GM12892 (cell line): ENCODE measurements at places on chromosomes 6 and 20.

DNA sequence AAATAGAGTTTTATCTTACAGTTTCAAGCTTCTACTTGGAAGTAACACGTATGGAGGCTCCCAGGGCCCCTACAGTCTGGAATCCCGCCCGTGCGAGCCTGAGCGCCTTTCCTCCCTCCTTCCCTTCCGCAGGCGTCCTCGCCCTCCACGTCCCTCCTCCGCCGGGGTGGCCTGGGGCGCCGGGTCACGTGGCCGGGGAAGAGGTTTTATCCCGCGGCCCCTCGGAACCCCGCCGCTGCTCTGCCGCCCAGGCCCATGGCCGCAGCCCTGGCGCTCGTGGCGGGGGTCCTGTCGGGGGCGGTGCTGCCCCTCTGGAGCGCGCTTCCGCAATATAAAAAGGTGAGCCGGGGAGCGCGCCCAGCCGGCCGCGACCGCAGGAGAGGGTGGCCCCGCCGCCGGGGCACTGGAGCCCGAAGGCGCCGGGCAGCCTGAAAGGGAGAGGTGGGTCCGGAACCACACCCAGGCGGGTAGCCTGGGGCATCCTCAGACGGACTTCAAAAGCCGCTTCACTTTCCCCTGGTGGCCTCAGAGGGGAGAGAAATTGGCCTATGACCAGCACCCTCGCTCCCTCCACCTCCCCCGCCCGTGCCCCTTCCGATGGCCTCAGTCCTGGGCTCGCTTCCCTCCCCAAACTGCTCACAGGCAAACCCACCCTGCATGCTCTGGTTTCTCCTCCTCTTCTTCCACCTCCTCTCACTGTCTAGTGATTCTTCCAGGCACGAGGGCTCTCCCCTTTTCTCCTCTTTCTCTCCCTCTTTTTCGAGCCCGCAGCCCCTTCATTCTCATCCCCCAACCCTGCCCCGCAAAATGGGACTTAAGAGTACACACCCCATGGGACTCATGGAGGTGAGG is at the start of gene CLPSL2:
Gene CLPSL2, plus strand, starts transcription at position 235 of the 852 bp plus-strand sequence. Its CDS starts 21 bp downstream, at position 256.
- no peak for DNase-seq

DNA sequence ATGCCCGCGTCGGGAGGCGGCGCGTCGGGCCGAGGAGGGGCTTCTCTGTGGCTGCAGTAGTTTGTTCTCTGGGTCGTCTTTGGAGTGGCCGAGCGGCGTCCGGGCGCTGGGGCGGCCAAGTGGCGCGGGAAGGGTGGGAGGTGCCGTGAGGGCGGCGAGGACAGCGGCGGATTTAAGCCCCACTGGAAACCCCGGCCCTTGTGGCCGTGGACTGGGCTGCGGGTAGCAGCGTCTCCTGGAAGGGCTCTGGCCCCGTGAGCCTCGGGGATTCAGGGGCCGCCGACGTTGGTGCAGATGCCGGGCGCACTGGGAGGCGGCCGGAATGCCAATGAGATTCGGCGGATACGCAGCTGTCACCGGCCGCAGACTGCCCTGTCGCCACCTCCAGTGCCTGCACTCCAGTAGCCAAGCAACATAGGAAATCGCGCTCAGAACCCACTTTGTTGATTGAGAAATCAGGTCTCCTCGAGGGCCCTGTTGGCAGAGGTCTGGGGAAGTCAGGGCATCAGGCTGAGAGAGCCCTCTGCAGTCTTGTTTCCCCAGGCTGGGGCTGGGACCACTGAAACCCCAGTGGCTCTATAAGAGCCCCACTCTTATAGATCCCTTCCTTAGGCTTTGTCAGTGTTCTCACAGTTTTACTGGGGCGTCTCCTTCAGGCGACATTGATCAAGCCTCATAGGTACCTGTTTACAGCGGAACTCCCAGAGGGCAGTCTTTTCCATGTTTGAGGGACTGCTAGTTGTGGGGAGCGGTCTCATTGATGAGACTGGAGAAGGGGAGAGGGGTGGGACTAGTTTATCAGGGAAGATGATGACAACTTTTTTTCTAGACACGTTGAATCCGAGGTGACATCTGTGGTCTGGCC is 642 bp downstream of the GZF1 start:
- peak; percentile 41 for DNase-seq

GRCh38 chr6:73078908-73079610 is 146.2 kb downstream of the KHDC1L start:
- DNase-seq, result no peak

- no peak for DNase-seq
These were observed 1.4 kb downstream of the SYNGAP1 start for GRCh38 chr6:33421344-33421643.

GRCh38 chr20:41615676-41616075 is 2.5 kb downstream of the CHD6 start:
- no peak for DNase-seq

GRCh38 chr6:12990162-12990561 is 273.6 kb downstream of the PHACTR1 start:
- no peak for DNase-seq

GRCh38 chr6:108423982-108424705 is 129.3 kb downstream of the AFG1L start:
- DNase-seq, result no peak

DNA sequence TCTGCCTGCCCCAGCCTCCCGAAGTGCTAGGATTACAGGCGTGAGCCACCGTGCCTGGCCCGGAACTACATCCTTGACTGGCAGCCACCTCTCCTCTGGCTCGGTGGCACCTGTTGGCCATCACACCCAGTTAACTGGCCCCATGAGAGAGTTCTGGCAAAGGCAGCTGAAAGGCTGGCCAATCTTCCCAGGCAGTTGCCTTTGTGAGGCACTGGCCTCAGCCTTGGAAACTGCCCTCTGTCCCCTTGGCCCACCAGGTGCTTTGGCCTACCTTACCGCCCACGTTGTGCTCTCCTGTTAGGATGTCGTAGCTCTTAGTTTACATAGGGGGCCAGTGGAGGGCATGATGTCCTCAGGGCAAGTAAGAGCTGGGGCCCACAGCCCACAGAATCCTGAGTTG is 9.6 kb upstream of the MANBAL start:
- DNase-seq, result no peak

- no peak for DNase-seq
These were observed 224.8 kb downstream of the SYNDIG1 start for GRCh38 chr20:24694157-24694726.

GRCh38 chr20:61779176-61779965 is 286.3 kb downstream of the TAF4 start:
- no peak for DNase-seq

DNA sequence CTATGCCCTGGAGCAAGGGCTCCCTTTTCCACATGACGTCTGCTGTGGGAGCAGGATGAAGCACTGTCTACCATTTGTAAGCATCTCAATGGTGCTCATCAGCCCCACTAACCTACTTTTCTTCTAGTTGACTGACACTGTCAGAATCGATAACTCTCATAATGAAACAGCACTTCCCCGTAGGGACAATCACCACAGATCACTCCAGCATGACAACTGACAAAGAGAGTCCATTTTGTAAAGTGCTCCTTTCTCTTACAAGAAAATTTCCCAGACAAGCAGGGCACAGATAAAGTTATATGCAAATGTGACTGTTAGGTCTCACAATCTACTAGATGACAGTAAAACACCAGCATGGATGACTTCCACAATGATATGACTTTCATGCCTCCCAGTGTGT is 46.4 kb downstream of the HEBP2 start:
- no peak for DNase-seq

- DNase-seq, result no peak
These were observed 326.6 kb upstream of the RNF24 start for GRCh38 chr20:4341804-4342485.

- no peak for DNase-seq
These were observed 63.9 kb downstream of the CD164 start for GRCh38 chr6:109318328-109318876.

DNA sequence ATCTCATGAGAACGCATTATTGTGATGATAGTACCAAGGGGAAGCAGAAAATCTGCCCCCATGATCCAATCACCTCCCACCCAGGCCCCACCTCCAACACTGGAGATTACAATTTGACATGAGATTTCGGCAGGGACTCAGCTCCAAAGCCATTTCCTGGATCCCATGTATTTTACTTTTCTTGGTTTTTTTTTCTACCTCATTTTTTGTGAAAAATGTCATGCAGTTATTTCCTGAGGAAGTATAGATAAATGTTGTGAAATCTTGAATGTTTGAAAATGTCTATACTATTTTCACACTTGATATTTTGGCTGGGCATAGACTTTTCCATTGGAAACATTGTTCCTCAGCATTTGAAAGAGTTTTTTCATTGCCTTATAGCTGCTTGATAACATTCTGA is 9.1 kb upstream of the BRPF3 start:
- DNase-seq, result no peak

GRCh38 chr6:162055365-162055764 is 672.2 kb downstream of the PRKN start:
- DNase-seq, result no peak

- no peak for DNase-seq
These were observed 435.0 kb downstream of the HAO1 start for GRCh38 chr20:7505152-7505834.

DNA sequence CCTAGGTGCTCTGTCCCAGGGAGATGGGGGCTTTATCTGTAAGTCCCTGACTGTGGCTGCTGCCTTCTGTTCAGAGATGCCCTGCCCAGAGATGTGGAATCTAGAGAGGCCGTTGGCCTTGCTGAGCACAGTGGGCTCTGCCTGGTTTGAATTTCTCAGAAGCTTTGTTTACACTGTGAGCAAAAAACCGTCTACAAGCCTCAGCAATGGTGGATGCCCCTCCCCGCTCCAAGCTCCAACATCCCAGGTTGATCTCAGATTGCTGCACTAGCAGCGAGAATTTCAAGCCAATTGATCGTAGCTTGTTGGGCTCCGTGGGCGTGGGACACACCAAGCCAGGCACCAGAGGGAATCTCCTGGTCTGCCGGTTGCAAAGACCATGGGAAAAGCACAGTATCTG is 16.3 kb upstream of the RPP40 start:
- no peak for DNase-seq

- DNase-seq, result no peak
These were observed 36.7 kb downstream of the CYP24A1 start for GRCh38 chr20:54137115-54137514.

- DNase-seq, result no peak
These were observed 21.5 kb upstream of the TAF4 start for GRCh38 chr20:62087227-62087626.
